ENCODE measurements at places on chromosomes 5 and 9.

- no peak for DNase-seq
These were observed 406.3 kb downstream of the DMRT2 start for GRCh38 chr9:1456301-1457024.

- peak; percentile 46 for DNase-seq
These were observed 351.5 kb upstream of the TLE4 start for GRCh38 chr9:79220251-79220650.

DNA sequence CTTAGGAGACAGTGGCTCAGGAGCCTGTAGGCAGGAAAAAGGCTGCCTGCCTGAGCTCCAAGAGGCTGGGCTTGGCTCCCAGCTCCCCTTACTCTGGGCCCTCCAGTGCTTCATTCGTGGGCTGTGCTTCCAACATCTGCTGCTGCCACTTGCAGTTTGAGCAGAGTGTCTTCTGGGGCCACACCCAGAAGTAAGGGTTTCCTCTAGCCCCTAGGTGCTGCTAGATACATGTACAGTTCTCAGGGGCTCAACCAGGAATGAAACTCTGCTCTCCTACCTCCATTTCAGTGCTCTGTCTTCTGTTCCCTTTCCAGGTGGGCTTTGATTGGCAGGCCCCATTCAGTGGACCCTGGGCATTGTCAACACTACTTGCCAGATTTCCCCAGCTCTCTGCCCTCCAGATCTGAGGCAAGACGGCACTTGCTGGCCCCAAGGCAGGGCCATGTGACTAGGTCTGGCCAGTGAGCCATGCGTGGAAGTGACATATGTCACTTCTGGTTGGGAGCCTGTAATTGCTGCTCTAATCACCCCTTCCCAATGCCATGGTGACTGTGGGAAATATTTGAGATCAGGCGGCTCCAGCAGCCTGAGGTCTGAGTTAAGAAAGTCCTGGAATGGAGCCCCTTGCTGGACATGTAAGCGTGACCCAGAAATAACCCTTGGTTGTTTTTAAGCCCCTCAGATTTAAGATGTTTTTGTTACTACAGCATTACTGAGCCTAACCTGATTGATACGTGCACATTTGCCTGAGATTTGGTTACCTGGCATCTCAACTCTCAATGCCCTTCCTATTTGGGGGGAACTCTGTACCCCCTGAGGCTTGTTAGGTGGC lies 9.4 kb upstream of the BOD1 start:
- no peak for DNase-seq

- DNase-seq, result peak; percentile 23
These were observed 1.2 kb downstream of the JMY start for GRCh38 chr5:79236970-79237739.
